ENCODE measurements at places on chromosomes 11 and 22. TPM values are rescaled to one million over a fixed set of nuclear protein-coding genes. Genes with fewer than 3 reads are reported as not detected.

DNA sequence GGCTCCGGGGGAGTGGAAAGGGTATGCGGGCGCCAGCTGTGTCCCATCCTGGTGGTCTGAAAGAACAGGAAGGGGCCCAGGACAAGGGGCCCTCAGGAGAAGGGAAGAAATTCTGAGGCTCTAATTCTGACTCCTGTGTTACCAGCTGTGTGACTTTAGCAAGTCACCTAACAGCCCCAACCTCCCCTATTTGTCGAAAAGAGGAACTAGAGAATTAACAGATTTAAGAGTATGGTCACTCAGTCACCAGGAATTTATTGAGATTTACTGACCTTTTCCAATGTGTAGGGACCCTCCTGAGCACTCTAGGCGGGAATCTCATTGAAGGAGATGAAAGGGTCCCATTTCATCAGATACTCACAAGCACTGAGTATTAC, 14.6 kb downstream of the RPS6KA4 start:
- no peak overlapping the region for H3K27ac ChIP-seq
- no peaks in the 10 kb centered on the region for H3K4me1 ChIP-seq
- no peaks in the 10 kb centered on the region for H3K27me3 ChIP-seq
- peaks cover 8% of the 10 kb centered on the region for H3K36me3 ChIP-seq

DNA sequence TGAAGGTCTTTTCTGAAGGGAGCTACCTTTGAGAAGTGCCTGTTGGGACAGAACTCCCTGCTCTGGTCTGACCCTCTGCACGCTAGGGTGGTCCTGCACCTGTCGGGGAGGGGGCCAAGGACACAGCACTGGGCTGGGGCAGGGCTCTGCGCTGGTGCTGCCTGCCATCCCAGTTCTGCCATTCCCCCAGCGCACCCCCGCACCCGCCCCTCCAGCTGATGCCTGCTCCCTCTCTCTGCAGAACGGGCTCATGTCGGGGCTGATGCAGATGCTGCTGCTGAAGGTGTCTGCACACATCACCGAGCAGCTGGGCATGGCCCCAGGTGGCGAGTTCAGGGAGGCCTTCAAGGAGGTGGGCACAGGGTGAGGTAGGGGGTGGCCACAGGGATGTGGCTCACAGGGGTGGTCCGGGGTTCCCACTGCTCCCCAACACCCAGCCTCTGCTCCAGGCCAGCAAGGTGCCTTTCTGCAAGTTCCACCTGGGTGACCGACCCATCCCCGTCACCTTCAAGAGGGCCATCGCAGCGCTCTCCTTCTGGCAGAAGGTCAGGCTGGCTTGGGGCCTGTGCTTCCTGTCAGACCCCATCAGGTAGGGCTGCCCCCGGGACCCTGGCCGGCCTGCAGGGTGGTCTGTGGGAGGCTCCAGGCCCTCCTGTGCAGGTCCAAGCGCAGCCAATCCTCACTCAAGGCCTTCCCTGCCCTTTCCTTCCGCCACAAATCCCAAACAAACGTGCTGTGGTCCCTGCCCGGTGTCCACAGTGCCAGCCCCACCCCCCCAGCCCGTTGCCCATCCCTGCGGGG, 3.6 kb upstream of the SELENOO start:
- H3K27me3 ChIP-seq: no peaks in the 10 kb centered on the region
- H3K4me1 ChIP-seq: peaks cover 13% of the 10 kb centered on the region
- H3K4me3 ChIP-seq: no peak overlapping the region
- no peak for DNase-seq
- no peak overlapping the region for H3K27ac ChIP-seq

GRCh38 chr22:40976866-40977700, 25.9 kb downstream of the RBX1 start:
- DNase-seq: no peak
- no peak overlapping the region for H3K27ac ChIP-seq
- H3K4me1 ChIP-seq: no peaks in the 10 kb centered on the region
- no peaks in the 10 kb centered on the region for H3K27me3 ChIP-seq
- H3K36me3 ChIP-seq: peaks cover 9% of the 10 kb centered on the region

- peak overlapping the region; percentile 73 for H3K27ac ChIP-seq
- DNase-seq: no peak
- no peak overlapping the region for H3K4me3 ChIP-seq
These were observed 4.0 kb upstream of the SLC43A3 start for GRCh38 chr11:57430952-57431351.

DNA sequence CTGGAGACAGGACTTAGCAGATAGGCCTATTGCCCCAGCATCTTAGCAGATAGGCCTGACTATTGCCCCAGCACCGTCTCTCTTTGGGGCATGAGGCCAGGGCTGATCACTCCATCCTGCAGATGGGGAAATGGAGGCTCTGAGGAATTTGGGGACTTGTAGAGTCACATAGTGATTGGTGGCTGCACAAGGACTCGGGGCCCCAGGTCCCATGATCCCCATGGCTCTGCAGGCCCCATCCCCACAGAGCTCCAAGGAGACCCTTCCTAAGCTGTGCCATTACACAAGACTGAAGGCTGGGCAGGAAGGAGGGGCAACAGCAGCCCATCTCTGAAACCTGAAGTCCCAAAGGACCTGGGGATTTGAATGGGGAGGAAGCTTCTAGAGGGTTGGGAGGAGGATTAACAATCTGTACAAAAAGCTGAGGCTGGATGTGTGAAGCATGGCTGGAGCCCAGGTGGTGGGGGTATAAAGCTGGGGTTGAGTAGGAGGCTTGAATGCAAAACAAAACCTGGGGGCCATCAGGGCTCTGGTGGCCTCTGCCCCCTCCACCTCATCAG, 1.6 kb downstream of the ARAP1 start:
- H3K27ac ChIP-seq: peak overlapping the region; percentile 69
- H3K4me1 ChIP-seq: peaks cover 33% of the 10 kb centered on the region
- DNase-seq: no peak
- H3K27me3 ChIP-seq: no peaks in the 10 kb centered on the region
- no peaks in the 10 kb centered on the region for H3K36me3 ChIP-seq

GRCh38 chr22:41229730-41230400, 10.9 kb downstream of the CHADL start:
- no peaks in the 10 kb centered on the region for H3K27me3 ChIP-seq
- no peak overlapping the region for H3K4me3 ChIP-seq

- DNase-seq: no peak
- H3K27me3 ChIP-seq: no peaks in the 10 kb centered on the region
- peaks cover 27% of the 10 kb centered on the region for H3K4me1 ChIP-seq
These were observed 380 bp downstream of the C11orf96 start for GRCh38 chr11:43942662-43943371.

GRCh38 chr11:99383648-99384245, 363.0 kb downstream of the CNTN5 start:
- no peak overlapping the region for H3K4me3 ChIP-seq
- no peaks in the 10 kb centered on the region for H3K4me1 ChIP-seq
- no peak overlapping the region for H3K27ac ChIP-seq
- H3K27me3 ChIP-seq: no peaks in the 10 kb centered on the region
- H3K36me3 ChIP-seq: no peaks in the 10 kb centered on the region

DNA sequence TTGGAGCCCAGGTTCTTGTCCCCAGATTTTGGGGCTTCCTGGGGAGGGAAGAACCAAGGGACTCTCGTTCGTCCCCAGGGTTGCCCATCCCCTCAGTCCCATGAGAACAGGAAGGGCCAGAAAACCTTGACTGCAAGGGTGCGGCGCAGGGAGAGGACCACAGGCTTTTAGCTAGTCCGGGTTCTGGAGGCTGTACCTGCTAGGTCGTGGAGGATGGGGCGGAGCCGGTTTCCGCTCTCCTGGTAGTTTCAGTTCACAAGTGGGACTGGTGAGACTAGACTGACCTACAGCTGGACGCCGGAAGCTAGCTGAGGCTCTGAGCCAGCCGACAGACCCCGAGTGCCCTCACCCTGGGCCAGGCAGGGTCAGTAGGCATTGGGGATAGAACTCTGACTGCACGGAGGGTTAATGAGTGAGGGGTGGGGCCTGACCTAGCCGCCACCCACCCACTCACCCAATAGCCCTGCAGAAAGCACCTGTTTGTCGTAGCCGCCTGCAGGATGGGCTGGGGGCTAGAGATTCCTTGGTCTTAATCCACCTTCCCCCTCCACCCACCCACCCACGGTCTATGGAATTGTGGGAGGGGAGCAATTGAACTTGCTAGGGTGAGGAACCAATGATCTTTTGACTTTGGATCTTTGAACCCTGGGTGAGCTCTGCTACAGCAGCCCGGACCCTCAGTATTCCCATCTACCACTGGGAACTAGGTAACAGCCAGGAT, 1.5 kb downstream of the MAFF start:
- DNase-seq: peak; percentile 83
- no peaks in the 10 kb centered on the region for H3K36me3 ChIP-seq
- H3K4me3 ChIP-seq: peak overlapping the region; percentile 85
- H3K27ac ChIP-seq: peak overlapping the region; percentile 97

GRCh38 chr22:33477120-33478111, 419.2 kb upstream of the SYN3 start:
- H3K4me1 ChIP-seq: no peaks in the 10 kb centered on the region
- no peak overlapping the region for H3K4me3 ChIP-seq
- no peaks in the 10 kb centered on the region for H3K36me3 ChIP-seq
- DNase-seq: no peak
- no peaks in the 10 kb centered on the region for H3K27me3 ChIP-seq

DNA sequence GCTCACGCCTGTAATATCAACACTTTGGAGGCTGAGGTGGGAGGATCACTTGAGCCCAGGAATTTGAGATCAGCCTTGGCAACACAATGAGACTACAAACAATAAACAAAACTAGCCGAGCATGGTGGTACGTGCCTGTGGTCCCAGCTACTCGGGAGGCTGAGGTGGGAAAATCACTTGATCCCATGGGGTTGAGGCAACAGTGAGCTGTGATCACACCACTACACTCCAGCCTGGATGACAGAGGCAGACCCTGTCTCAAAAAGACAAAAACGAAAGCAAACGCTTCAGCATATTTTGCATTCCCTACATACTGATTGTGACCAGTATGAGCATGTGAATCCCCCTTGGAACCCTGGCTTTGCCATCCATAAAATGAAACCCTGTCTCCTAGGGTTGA, 33.9 kb upstream of the MN1 start:
- H3K27ac ChIP-seq: no peak overlapping the region
- H3K27me3 ChIP-seq: no peaks in the 10 kb centered on the region
- no peak for DNase-seq

- H3K27ac ChIP-seq: peak overlapping the region; percentile 80
- no peaks in the 10 kb centered on the region for H3K27me3 ChIP-seq
These were observed 132.7 kb upstream of the MTMR2 start for GRCh38 chr11:96056576-96056975.

- H3K4me3 ChIP-seq: no peak overlapping the region
- DNase-seq: no peak
- H3K27me3 ChIP-seq: no peaks in the 10 kb centered on the region
- H3K27ac ChIP-seq: no peak overlapping the region
- peaks cover 20% of the 10 kb centered on the region for H3K36me3 ChIP-seq
These were observed 45.2 kb downstream of the NAT10 start for GRCh38 chr11:34150494-34151151.

Gene ZFP91
- total RNA-seq: 55.1 TPM

Gene ARL14EP
- total RNA-seq: 42.8 TPM

Gene ADM2
- total RNA-seq: 6.7 TPM

Gene INPP5J
- total RNA-seq: 665 TPM

Gene RFPL2
- total RNA-seq: not detected
